ENCODE measurements at places on chromosomes 4 and X.

- no peak for DNase-seq
Measured at GRCh38 chrX:24154490-24155034, 5.0 kb downstream of the ZFX start.

DNA sequence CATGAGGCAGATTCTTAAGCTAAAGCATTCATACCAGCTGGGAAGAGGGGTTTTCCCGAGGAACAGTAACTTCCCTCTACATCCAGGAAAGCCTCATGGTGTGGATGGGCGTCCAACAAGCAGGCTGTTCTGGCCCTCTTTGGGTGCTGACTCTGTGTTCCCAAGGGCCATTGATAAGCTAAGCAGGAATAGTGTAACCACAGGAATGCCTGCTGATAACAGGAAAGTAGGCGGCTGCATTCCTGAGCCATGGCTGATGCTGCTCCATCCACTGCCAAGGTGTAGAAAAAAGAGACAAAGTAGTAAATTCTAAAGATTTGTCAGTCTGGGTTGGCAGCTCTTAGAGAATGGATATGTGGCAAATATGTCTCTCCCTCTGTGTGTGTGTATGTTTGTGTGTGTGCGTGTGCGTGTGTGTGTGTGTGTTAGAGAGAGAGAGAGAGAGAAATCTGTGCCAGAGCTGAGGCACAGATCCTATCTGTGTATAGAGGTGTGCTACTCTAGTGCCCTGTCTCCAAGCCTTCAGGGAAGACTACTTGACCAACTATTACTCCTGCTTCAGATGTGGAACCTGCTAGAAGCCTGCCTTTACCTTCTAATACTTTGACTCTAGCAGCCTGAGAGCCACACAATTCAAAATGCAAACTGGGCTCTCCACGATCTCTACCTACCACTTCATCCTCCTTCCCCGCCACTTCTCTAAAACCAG lies 353.1 kb upstream of the NR3C2 start:
- DNase-seq, result no peak

- no peak for DNase-seq
Measured at GRCh38 chrX:148422526-148422925, 77.9 kb upstream of the AFF2 start.

DNA sequence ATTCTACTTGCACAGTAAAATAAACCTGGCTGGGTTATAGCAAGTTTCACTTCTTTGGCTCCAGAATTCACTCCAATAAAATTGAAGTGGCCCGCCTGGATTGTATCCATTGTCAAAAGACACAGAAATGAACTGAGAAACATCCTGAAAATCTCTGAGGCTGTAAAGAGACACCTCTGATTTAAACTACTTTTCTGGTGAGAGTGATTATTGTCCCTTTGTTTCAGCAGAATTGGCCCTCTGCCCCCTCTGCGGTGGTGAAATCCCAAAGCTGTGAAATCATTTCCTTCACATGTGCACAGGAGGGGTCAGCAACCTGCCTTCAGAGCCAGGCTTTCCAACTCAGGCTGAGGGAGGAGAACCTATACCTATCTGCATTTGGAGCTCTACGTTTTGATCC lies 23.0 kb downstream of the GAB3 start:
- DNase-seq, result no peak

- DNase-seq, result peak; percentile 12
Measured at GRCh38 chrX:10166731-10167151, 10.0 kb downstream of the CLCN4 start.

GRCh38 chr4:13553081-13553480 lies 8.8 kb upstream of the NKX3-2 start:
- no peak for DNase-seq

DNA sequence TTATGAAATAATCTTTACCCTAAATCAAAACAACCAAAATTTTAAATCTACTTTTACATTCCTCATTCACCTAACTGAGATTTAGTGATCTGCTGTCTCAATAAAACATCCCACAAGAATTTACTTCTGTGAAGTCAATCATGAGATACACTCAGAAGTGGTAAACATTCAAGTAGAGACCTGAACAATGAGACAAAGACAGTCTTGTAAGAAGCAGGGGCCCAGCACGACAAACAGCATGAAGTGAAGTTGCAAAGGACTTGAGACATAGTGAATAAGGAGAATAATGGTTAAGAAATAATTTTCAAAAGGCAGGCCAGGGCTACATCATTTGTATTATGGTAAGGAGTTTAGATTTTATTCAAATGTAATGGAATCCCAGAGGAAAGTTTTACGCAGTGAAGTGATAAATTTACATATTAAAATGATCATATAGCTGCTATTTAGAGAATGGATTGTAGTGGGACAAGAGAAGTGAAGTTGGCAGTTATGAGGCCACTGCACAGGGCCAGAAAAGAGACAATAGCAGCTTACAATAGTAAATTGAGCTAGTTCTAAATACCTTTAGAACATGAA lies 101.9 kb downstream of the MAB21L2 start:
- no peak for DNase-seq

DNA sequence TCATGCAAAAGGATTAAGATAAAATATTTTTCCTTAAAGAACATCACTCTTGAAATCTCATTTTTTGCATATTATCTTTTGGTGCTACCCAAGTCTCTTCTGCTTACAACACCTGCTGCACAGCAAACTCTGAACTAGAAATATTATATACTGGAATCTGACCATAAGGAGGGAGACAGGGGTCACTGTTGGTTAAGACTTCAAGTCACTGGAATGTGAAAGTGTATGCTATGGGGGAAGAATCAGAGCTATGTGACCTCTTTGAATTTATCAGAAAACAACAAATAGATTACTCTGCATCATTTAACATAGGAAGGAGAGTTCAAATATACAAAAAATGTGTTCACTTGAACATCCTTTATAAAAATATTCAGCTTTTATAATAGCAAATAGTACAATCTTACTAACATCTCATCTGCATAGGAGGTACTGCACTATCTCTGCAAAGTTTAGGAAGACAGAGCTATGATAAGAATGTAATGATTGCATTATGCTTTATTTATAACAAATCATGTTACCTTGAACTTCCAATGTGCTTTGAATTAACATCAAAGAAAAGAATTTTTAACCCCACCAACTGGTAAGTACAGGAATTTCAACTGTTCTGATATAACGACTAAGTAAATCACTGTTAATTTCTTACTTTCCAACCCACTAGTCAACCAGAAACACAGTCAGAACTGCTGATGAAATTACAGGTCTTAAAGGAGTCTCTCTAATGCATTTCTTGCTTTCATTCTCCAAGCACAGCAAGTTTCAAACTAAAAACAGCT lies 69.8 kb downstream of the ZNF827 start:
- DNase-seq, result no peak

- DNase-seq, result no peak
Measured at GRCh38 chr4:110512901-110513300, 36.9 kb downstream of the ENPEP start.

GRCh38 chr4:169098532-169098931 lies 88.5 kb upstream of the CBR4 start:
- no peak for DNase-seq

GRCh38 chr4:108933046-108933445 lies 170.2 kb upstream of the ETNPPL start:
- DNase-seq, result no peak

DNA sequence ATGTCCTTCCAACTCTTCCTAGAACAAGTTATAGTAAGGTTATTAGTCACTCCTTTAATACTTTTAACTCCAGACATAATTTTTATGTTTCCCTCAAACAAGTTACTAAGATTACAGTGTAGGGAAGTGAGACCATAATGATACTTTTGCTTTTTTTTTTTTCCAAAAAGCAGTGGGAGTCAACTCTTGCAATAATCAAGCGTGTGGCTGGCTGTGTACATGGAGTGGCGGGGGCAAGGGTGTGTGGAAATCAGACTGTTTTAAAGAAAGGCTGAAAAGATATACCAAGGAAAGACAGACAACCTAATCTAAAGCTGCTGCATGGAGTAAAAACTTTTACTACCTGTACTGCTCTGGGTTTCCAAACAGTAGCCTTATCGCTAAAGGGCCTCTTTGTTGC lies 4.1 kb downstream of the NOA1 start:
- DNase-seq, result no peak

DNA sequence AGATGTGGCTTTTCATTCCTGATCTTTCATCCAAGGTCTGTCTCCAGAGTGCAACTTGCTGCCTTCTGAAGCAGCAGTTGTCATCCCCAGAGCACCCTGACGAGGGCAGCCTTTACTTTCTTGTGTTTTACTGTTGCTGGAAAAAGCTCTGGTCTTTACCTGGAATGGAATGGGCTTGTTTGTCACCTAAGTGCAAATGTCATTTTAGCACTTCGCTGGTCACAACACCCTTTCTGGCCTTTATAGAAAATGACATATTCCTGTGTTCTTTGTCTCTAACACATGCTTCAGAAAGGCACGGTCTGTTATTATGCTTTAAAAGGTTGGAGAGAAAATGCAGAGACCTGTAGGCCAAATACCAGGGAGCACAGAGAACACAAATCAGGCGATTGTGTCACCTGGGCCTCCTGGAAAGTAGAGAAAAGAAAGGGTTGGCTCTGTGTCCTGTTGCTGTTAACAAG lies 332.7 kb upstream of the IGFBP7 start:
- DNase-seq, result no peak

GRCh38 chrX:139736151-139736550 lies 28.2 kb upstream of the MCF2 start:
- no peak for DNase-seq

DNA sequence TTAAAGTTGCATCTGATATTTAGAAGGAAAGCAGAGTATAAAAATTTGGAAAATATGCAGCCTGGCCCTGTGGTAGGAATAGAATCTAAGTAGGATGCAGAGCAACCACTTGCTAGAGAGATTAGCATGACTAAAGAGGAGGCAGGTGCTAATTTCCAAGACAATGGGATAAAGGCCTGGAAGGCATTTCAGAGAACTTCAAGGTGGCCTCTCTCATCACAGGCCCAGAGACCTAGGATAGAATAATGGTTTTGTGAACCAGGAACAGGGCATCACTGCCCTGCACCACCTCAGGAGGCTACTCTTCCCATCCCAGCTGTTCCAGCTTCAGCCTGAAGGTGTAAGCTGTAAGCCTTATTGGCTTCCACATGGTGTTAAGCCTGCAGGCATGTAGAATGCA lies 621.7 kb upstream of the HS3ST1 start:
- no peak for DNase-seq

GRCh38 chr4:81356621-81357020 lies 115.1 kb downstream of the RASGEF1B start:
- no peak for DNase-seq

- no peak for DNase-seq
Measured at GRCh38 chr4:134147941-134148340, 53.6 kb downstream of the PABPC4L start.

GRCh38 chr4:20576861-20577260 lies 123.4 kb upstream of the PACRGL start:
- no peak for DNase-seq

DNA sequence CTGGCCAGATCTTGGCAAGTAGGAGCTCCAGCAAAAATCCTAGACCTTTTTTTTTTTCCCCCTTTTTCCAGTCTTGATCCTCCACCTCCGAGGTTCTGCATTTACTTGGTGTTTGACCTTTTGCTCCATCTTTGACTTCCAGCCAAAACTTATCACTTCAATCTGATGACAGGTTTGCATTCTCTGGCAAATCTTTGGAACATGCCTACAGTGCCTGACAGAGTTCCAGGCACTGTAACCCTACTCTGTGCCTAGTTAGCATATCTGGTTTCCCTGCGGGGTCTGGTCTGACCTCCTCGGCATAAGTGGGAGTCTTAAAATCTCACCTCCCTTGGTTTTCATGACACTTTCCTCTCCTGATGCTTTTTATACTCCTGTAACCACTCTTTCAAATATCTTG lies 39.4 kb upstream of the NR3C2 start:
- no peak for DNase-seq

- DNase-seq, result no peak
Measured at GRCh38 chr4:175109933-175110332, 191.8 kb downstream of the ADAM29 start.

DNA sequence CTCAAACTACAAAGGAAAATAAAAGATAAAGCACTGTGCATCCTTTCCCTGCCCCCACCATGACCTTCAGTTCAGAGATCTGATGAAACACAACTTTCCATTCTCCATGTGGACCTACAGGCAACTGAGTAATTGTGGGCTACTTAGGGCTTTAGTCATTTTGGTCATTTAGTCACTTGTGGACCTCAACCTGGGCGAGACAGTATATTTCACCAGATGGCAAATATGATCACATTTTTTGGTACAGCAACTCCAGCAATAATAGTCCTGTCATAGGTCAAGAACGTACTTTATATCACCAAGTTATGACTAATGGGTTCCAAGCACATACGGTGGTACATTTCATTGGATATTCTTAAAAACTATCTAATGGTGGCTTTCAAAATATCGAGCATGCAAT lies 141.2 kb downstream of the PDGFC start:
- no peak for DNase-seq

DNA sequence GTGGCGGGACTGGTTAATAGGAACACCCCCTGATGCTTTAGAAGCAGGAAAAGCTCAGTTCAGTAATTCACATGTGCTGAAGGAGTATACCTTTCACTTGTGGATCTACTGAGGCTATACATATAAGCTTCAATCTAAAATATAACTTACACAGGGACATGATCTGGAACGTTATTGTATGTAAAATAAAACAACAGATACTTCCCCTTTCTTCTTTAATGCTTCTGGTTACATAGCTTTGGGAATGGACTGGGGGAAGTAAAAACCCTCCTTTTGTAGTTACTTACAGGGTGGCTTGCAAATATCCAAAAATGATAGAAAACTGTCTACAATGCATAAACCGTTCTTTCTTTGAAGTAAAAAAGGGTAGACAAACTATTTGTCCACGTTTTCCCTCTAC lies 1.9 kb downstream of the FGG start:
- no peak for DNase-seq

DNA sequence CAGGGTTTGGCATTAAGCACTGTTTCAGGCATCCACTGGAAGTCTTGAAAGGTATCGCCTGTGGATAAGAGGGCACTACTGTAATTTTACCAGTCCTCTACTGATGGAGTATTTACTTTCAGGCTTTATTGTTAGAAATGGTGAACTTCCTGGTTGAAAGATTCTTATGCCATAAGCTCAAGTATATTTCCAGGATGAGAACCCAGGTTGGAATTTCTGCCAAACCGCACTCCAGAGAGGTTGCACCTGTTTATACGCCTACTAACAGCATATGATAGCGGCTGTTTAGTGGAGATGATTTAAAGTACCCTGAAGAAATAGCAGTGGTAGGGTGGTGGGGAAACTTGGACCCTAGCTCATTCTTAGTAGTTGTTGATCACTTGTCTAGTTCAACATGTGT lies 9.9 kb downstream of the FNIP2 start:
- no peak for DNase-seq

GRCh38 chrX:101219116-101219863 lies at the start of gene DRP2:
Gene DRP2 (plus strand): TSS chrX:101219786. CDS start chrX:101231648, 11,862 bp downstream.
- no peak for DNase-seq

GRCh38 chr4:77451530-77451929 lies 154.1 kb upstream of the CXCL13 start:
- no peak for DNase-seq

Data from stimulated activated CD4-positive, alpha-beta T cell treated with anti-CD3 and anti-CD28 coated beads, TNF-alpha, amount 100 ng/mL, for 24 hours (primary cell).